ENCODE measurements at places on chromosomes 4 and X.

DNA sequence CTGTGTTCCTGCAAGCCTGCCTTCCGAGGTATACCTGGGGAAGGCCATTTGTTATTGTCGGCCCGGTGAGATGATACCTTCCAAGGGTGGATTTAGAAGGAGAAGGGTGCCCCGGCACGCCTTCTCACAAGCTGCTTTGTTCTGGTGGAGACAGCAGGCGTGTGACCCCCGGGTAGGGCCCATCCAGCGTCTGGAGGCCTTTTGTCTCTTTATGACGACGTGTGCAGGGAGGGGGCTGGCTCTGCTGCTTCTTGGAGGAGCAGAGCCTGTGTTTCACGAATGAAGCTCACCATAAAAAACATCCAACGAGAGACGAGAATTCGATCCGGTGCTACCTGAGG lies 45.3 kb downstream of the SHOX start:
- no peak for DNase-seq

DNA sequence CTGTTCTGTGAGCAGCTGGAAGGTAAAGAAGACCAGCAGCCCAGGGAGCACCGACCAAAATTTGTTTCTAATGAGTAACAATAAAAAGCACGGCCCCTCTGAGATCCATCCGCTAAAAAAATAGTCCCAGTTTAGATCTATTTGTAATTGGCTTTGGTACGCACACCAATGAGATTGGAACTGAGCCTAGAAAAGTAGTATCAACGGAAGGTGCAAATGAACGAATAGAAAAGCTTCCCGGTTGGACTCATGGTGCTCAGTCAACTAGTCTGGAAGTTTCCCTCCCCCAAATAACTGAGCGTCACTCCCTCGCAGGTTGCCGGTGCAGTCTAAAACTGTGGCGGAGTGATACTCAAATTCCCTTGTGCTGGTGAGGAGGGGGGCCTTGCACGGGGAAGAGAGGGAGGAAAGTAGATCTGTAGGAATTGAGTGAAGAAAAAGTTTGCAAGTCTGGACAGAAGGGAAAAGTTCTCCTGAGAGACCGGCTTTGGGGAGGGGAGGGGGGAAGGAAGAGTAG lies at the start of gene COL4A5:
TSS of gene COL4A5 (plus strand) at position 413 of the 517 bp plus-strand sequence. CDS start 288 bp downstream, outside the sequence.
- DNase-seq: no peak

- no peak for DNase-seq
Measured at GRCh38 chr4:149702414-149703293, 113.0 kb downstream of the IQCM start.

- no peak for DNase-seq
Measured at GRCh38 chrX:13899607-13900006, 82.7 kb upstream of the GPM6B start.

DNA sequence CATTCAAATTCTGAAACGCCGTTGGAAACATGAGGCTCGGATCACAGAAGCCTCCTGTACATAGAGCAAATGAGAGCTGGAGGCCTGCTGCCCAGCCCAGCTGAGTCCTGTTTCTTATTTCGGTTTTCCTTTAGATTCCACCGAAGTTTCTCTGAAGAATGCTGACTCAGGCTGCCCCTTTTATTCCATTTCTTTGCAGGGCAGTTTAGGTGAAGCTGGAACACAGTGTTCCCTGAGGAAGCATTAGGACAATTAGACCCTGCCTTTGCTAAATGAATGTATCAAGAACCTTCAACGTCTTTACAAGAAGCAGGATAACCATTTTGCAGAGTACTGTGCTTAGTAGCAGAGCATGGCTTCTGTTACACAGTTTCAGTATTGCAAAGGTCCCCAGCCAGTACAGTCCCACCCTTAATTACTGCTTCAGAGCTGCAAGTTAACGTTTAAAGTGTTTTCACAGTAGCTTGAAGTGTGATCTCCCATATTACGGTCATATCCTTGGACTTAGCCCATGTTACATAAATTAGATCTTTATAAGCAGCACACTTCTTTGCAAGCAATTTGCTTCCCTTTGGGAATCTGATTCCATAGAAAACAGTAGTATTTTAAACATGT lies 117.0 kb downstream of the TBL1X start:
- DNase-seq: no peak

GRCh38 chrX:135556055-135556454 lies 35.6 kb downstream of the INTS6L start:
- no peak for DNase-seq

DNA sequence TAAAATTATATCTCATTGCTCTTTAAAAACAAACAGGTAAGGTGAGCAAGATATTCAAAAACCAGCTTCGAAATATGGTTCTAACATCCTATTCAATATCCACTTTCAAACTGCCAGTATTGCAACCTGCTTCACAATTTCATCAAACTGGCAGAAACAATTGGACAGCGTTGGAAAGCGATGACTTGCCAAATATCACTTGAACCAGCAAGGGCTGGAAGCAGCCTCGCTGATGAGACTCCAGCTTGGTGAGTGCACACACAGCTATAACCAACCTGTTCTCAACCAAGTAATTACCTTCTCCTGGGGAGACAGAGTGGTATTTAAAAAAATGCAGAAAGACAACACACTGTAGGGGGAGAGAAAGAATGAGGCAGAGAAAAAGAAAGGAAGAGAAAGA lies 155.8 kb upstream of the RAI2 start:
- DNase-seq: no peak

GRCh38 chr4:88147799-88148217 lies 10.6 kb downstream of the ABCG2 start:
- no peak for DNase-seq

GRCh38 chr4:20408611-20409010 lies 156.9 kb downstream of the SLIT2 start:
- no peak for DNase-seq

- no peak for DNase-seq
Measured at GRCh38 chrX:68834371-68835103, 5.7 kb downstream of the EFNB1 start.

DNA sequence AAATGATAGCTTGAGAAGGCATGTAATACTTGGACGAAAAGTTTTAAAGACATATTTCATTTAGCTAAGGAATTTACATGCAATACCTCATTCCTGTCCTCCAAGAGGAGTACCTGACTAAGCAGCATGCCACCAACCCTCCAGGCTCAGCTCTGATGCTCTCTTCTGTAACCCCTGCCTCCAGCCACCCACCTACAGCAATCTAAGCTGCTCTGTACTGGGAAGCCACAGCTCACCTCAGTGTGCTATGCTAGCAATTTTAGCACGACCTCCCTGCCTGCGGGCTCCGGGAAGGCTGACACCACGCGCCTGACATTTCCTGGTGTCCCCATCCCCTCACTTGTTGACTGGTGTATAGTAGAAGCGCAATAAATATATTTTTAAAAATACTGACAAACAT lies 23.2 kb upstream of the GPM6B start:
- no peak for DNase-seq

GRCh38 chrX:141958675-141959074 lies 55.0 kb downstream of the MAGEC1 start:
- no peak for DNase-seq

- DNase-seq: no peak
Measured at GRCh38 chr4:26020083-26020668, 106.2 kb downstream of the SMIM20 start.

GRCh38 chrX:6363188-6363587 lies 134.5 kb upstream of the NLGN4X start:
- no peak for DNase-seq

DNA sequence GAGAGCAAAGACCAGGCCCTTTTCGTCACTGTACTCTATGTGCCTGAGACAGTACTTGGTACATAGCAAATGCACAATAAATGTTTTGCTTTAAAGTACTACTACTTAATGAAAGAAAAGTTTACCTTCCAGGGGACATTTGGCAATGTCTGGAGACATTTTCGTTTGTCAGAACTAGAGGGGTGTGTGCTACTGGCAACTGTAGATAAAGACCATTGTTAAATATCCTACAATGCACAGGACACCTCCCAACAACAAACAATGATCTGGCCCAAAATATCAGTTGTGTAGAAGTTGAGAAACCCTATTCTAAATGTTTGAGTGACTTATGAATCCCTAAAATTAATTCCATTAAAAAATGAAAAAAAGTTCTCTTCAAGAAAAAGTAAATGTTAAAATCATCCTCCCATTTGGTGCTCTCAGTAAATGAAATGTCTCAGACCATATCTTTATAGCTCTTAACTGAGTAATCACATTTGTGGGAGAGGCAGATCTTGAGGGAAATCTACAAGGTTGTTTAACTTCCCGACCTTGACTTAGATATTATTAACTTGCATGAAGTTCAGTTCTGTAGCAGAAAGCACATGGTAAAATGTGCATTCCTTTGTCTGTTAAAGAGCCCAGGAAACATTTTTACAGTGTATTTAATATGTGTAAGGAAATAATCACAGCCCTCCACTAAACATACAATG lies 18.5 kb downstream of the EGFL6 start:
- DNase-seq: no peak

DNA sequence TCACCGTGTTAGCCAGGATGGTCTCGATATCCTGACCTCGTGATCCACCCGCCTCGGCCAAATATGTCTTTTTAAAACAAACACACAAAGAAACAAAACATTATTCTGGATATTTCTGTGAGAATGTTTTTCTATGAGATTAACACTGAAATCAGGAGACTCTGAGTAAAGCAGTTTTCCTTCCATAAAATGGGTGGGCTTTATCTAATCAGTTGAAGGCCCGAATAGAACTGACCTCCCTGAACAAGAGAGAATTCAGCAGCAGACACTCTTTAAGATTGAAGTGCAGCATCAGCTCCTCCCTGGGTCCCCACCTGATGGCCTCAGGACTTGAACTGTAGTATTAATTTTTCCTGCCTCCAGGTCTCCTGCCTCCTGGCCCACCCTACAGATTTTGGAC lies 22.4 kb upstream of the SOD3 start:
- no peak for DNase-seq

- no peak for DNase-seq
Measured at GRCh38 chr4:80026100-80026499, 46.9 kb downstream of the ANTXR2 start.

GRCh38 chrX:46624090-46624786 lies 50.7 kb downstream of the CHST7 start:
- no peak for DNase-seq

DNA sequence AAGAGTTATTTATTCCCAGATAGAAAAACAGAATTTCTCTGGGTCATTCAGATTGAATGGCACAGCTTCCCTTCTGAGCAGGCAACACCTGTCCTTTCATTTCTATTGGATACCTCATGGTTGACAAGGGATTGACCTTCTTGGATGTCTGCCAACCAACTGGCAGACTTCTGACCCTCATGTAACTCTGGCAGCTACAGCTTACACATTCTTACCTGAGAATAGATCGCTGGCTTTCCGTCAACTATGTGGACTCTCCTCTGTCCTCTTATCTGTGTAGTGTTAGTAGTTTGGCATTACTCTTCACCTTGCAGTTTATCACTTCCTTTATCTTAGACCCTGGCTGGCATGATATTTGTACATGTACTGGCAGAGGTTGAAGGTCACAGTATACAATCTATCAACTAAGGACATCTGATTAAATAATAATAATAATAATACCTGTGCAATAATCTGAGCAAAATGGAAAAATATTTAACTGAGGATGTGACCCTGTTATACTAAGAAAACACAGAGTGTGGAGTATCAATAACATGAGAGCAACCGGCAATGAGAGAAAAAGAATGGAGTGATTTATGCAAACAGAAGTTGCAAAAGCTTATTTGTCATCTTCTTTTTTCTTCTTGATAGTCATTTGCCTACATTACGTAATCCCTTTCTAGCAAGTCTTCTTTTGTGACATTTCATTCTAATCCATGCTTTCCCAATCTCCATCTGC lies 1118.2 kb downstream of the ARAP2 start:
- DNase-seq: no peak

GRCh38 chr4:145663194-145663593 lies 16.8 kb upstream of the C4orf51 start:
- no peak for DNase-seq

- no peak for DNase-seq
Measured at GRCh38 chr4:48360285-48361011, 19.1 kb downstream of the SLAIN2 start.

GRCh38 chr4:78581618-78582017 lies 30.0 kb downstream of the ANXA3 start:
- no peak for DNase-seq

DNA sequence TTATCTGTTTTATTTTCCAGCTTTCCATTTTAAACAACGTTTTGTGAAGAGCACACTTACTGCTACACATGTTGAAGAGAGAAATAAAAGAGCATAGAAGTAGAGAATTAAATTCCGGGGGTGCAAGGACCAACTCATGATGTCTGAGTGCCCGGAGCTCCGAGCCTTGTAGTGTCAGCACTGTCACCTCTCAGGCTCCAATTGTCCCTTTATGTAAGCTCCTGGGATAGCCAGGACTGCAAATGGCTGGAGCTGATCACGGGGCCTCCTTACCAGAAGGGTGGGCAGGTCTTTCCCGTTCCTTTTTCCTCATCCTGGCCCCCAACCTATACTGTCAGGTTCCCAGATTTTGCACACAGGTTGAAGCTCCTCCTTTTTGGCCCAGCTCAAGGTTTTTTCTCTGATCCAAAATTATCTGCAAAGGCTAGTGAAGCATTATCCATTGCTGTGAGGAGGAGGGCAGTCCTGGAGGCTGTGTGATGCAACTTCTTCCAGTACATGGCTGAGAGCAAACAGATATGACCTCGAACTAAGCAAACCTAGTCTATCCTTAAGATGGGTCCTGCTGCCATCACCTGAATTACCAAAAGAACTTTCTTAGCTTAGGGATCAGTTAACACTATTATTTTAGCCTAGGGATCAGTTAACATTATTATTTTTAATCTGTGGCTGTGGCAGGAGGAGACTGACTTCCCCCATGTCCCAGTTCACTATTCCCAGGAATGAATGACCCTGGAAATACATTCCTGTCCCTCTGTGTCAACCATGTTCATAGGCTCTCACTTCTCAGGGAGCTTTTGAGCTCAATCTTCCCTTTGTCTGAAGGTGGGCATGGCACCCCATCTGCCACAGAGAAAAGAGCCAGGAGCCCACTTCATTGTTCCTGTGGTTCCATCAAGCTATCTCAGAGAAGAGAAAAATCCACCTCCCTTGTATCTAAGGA lies at the start of gene FGG:
TSS of gene FGG (minus strand) at position 185 of the 943 bp plus-strand sequence. CDS start at position 138, 47 bp downstream.
- no peak for DNase-seq

GRCh38 chr4:67765401-67765800 lies 11.2 kb upstream of the GNRHR start:
- DNase-seq: no peak

- DNase-seq: no peak
Measured at GRCh38 chr4:105613306-105613705, 60.9 kb downstream of the ARHGEF38 start.

DNA sequence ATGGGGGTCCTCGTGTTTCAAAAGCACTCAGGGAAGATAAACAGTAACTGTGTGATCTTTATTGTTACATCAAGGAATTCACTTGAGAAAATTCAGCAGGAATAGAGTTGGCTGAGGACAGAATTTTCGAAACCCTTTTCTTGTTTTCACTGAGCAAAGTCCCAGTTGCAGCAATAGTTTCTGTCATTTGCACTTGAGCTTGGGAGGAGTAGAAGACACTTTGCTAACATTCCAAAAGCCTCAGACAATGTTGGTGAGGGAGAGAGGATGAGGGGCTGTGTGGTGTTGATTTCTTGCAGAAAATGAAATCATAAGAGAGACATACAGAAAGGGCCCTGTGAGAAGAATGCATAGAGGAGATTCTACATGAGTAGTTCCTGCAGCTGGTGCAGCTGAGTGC lies 151.9 kb upstream of the DIPK2B start:
- no peak for DNase-seq

- no peak for DNase-seq
Measured at GRCh38 chrX:112738347-112739033, 58.8 kb upstream of the LHFPL1 start.
